A549 treated with Hydrocortisone at 1 μM for 4 hours (cell line): ENCODE measurements at places on chromosomes 12 and 14. TPM values are rescaled to one million over a fixed set of nuclear protein-coding genes. Genes with fewer than 3 reads are reported as not detected.

DNAI7 gene
- 0.08 to 0.41 TPM (median 0.20 TPM) in 5 replicates for total RNA-seq

GPRC5D gene
- not detected in 5 replicates for total RNA-seq

ZNF385A gene
- 14.3 to 21.7 TPM (median 20.3 TPM) in 5 replicates for total RNA-seq

ATL1 gene
- 4.6 to 7.3 TPM (median 5.5 TPM) in 5 replicates for total RNA-seq

COL2A1 gene
- 0.05 to 0.13 TPM (median 0.12 TPM) in 5 replicates for total RNA-seq

ARHGAP9 gene
- total RNA-seq = 0.17 to 0.62 TPM (median 0.38 TPM) in 5 replicates

RHOJ gene
- not detected in 5 replicates for total RNA-seq

NKX2-8 gene
- total RNA-seq = 1.5 to 4.0 TPM (median 3.1 TPM) in 5 replicates

TAMALIN gene
- 0.45 to 1.1 TPM (median 0.84 TPM) in 5 replicates for total RNA-seq

GPR68 gene
- total RNA-seq = 0.16 to 0.29 TPM (median 0.23 TPM) in 5 replicates

NPFF gene
- not detected in 5 replicates for total RNA-seq

ESR2 gene
- total RNA-seq = 0.06 to 0.15 TPM (median 0.09 TPM) in 5 replicates

AMDHD1 gene
- total RNA-seq = 2.1 to 3.0 TPM (median 2.4 TPM) in 5 replicates

VASH1 gene
- total RNA-seq = 3.0 to 4.4 TPM (median 4.1 TPM) in 5 replicates

PRR4 gene
- total RNA-seq = 1.6 to 3.3 TPM (median 2.6 TPM) in 5 replicates

SMOC1 gene
- total RNA-seq = 15.9 to 22.4 TPM (median 17.8 TPM) in 5 replicates

TM9SF1 gene
- total RNA-seq = 61.4 to 81.2 TPM (median 65.5 TPM) in 5 replicates

CPM gene
- total RNA-seq = 5.5 to 7.4 TPM (median 5.7 TPM) in 5 replicates

AQP2 gene
- not detected in 5 replicates for total RNA-seq

PIWIL1 gene
- not detected in 5 replicates for total RNA-seq

IRF2BPL gene
- total RNA-seq = 12.4 to 18.4 TPM (median 16.5 TPM) in 5 replicates

TSHR gene
- not detected in 5 replicates for total RNA-seq

COQ6 gene
- 24.4 to 29.6 TPM (median 28.1 TPM) in 5 replicates for total RNA-seq

CACNA1C gene
- total RNA-seq = 0.05 to 0.20 TPM (median 0.06 TPM) in 4 of 5 replicates, not detected in the other

STON2 gene
- total RNA-seq = 1.5 to 2.6 TPM (median 1.6 TPM) in 5 replicates
